Hematopoietic multipotent progenitor cell treated with erythropoietin and hydrocortisone succinate and interleukin-3 and kit ligand, for 8 days (in vitro differentiated cells): ENCODE measurements at places on chromosomes 6 and 20.

- no peak for DNase-seq
Measured at GRCh38 chr20:37774156-37774555, 80.3 kb downstream of the CTNNBL1 start.

GRCh38 chr6:131692031-131692430 lies 9.2 kb downstream of the OR2A4 start:
- no peak for DNase-seq

GRCh38 chr6:146388736-146389364 lies 154.8 kb upstream of the RAB32 start:
- DNase-seq = no peak

DNA sequence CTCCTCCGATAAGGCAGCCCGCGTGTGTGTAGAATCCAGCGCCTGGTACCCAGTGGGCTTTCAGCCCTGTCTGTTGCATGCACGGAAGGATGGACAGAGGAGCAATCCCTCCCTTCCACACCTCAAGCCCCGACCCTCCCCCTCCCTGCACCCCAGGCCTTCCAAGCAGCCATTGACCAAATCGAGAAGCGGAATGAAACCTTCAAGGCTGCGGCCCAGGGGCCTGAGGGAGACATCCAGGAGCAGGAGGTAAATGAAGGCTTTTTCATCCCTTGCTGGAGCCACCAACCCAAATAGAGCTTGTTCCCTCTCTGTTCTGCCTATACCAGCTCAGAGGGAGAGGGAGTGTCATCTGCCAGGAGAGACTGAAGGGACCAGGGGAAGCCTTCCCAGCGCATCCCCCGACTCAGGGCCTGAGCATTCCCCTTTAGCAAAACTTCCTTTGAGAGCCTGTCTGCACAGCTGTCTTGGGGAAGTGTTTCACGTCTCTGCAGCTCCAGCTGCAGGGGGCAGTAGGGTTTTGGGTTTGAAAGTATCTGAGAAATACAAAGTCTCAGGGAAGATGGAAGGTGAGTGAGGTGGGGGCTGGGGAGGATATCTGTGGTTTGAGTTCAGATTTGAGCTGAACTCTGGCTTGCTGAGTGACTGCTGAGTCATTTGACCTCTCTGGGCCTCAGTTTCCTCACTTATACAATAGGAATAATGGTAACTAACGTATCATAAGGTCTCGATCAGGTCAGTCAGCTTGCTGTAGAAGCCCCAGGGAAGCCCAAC lies 16.1 kb downstream of the FGD2 start:
- DNase-seq = peak; percentile 81

GRCh38 chr6:105978974-105979373 lies 107.2 kb upstream of the PRDM1 start:
- DNase-seq = no peak

DNA sequence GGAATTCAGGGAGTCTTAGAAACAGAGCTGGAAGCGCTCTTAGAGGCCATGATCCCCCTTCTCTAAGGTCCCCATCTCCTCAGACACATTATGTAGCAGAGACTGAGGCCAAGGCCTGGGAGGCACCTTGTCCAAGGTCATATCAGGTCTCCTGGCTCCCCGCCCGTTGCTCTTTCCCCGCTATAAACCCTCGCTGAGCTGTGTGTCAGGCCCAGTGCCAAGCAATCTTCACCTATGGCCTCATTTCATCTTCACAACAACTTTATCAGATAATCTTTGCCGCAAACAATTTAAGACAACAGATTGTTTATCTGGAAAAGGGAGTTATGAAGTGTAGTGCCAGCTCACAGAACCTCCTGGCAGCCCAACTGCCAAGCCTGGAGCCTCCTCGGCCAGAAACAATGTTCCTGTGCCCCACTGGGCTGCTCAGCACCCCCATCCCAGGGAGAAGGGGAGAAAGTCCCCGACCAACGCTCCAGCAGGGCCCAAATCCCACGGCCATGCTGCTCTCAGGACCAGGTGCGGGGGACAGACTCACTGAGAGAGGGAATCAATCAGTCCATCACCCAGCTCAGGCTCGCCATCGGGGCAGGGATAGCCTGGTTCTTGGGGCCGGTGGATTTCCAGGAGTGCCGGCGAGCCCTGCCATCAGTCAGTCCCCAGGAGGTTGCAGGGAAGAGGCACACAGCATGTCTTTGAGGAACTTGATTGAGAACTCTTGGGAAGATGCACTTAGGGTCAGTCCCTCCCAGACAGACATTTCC lies 16.9 kb upstream of the FANCE start:
- no peak for DNase-seq

DNA sequence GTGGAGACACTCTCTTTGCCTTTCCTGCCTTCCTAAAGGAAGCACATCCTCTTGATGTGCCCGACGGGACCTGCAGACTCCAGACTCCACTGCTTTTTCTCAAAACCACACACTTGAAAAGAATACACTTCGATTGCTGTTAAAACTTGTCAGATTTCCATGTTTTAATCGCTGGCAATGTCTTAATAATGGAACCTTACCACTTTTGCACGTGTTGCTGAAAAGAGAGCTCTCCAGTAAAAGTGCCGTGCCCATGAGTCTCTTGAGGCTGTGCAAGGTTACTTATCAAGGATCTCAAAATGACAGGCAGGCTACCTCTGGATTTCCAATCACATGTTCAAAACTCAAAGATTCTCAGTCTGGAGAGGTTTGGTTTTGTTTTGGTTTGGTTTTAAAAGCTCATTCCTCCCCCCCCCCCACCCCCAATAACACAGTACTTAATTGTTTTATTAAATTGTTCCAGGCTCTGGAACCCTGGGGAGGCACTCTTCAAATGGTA lies 12.0 kb upstream of the TFAP2A start:
- DNase-seq = no peak

- peak; percentile 4 for DNase-seq
Measured at GRCh38 chr20:13684566-13685222, 46.0 kb upstream of the TASP1 start.

DNA sequence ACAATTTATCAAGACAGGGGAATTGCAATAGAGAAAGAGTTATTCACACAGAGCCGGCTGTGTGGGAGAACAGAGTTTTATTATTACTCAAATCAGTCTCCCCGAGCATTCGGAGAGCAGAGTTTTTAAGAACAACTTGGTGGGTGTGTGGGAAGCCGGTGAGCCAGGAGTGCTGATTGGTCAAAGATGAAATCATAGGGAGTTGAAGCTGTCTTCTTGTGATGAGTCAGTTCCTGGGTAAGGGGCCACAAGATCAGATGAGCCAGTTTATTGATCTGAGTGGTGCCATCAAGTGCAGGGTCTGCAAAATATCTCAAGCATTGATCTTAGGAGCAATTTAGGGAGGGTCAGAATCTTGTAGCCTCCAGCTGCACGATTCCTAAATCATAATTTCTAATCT lies 50.0 kb upstream of the ECI2 start:
- DNase-seq = no peak

- no peak for DNase-seq
Measured at GRCh38 chr6:49626811-49627210, 9.8 kb downstream of the RHAG start.

DNA sequence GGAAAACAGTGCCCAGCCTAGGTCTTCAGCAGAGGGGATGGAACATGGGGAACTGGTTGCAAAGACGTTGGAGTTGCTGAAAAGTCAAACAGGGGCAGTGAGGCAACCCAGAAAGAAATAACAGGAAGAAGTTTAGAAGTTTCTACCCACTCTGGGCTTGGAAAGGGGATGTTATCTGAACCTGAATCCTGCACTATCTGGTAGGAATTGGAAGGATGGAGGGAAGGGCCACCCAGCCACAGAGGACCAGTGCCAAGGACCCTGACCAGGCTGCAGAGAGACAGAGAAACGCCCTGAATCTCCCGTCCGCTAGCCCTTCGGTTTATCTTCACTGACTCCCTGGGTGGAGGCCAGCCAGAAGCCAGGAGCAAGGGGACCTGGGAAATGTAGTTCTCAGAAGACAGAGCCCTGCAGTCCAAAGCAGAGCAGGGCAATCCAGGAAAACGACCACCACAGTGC lies 217.3 kb upstream of the RREB1 start:
- DNase-seq = peak; percentile 89

- DNase-seq = no peak
Measured at GRCh38 chr6:63529498-63529897, 42.8 kb upstream of the LOC128125822 start.

- no peak for DNase-seq
Measured at GRCh38 chr6:71181565-71181964, 107.0 kb upstream of the OGFRL1 start.

GRCh38 chr6:26118999-26119398 lies 31.8 kb downstream of the HFE start:
- DNase-seq = no peak

GRCh38 chr6:113209315-113209714 lies 647.8 kb upstream of the MARCKS start:
- DNase-seq = no peak

DNA sequence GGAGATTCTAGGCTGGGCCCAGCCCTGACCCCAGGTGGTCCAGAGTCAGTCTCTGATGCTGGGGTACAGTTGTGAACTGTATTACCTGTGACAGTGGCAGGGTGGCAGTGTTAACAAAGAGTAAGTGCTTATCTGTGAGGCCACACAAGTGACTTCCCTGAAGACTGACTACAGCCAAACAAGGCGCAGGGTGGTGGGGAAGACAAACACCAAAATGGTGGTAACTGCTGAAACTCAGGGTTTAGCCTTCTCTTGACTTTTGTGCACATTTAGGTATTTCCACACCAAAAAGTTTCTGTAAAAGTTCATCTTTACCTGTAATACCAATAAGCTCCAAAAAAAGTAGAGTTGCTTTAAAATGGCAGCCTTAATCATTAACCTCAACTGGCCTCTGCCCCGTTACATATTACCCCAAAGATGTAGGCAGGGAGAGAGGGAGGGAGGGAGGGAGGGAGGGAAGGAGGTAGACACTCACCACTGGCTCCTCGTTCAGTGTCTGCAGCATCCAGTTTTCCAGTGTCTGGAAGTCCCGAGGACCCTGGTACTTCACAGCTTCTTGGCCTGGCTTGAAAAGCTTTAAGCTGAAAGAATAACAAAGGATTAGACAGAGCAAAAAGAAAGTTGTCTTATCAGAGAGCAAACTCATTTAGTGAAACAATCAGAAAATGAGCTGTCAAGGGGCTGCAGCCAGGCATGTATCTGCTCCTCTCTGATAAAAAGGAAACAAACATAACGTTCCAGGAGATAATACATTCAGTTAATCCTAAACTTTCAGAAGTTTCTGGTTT lies 11.3 kb downstream of the TXNDC5 start:
- peak; percentile 95 for DNase-seq

- no peak for DNase-seq
Measured at GRCh38 chr6:10412461-10413261, 2.2 kb downstream of the TFAP2A start.

DNA sequence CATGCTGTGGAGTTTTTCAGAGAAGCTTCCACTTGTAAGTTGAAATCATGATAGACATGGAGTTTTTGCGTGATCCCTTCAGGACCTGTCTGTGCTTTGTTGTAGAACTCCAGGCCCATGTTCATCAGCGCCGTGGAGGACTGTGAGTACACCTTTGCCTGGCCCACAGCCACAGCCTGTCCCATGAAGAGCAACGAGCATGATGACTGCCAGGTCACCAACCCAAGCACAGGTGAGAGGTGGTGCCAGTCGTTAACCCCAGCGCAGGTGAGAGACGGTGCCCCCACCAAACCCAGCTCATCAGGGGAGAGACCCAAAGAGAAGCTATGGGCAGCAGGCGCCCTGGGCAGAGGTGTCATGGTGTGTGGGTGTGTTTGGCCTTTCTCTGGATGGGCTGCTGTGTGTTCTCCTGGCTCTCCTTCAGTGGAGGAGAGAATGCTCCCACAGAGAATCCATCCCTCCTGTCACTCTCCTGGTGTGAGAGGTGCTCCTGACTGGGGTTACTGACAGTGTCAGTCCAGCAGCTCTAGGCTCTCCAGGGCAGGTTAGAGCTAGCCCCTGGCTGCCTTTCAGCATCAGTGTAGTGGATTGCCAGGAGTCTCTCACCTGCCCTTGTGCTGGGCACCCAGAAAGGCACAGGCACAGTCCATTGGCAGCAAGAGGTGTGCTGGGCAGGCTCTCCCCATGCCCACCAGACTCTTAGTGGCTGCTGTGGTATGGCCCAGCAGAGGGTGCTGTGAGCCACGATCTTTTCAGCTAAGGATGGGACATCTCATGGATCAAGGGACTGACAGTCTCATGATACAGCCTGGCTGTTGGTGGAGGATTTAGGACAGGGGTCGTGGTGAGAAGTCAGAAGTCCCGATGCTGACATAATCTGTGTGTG lies 49.6 kb upstream of the SLC22A1 start:
- peak; percentile 55 for DNase-seq

DNA sequence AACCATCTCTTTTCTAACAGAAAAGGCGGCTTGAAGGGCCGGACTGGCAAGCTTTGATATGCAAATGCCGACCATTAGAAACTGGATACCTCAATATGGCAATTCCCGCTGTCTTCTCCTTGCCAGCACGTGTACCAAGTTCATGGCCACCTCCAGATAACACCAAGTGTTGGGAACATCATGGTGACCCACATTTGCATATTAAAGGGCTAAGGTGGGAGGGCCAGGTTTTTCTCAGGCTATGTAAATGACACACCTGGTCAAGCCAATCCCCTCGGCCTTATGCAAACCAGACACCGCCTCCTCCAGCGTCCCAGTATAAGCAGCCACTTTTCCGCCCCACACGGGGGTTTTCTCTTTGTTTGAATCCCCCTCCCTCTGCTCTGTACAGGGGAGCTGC lies 110.7 kb downstream of the DACT2 start:
- no peak for DNase-seq

- peak; percentile 21 for DNase-seq
Measured at GRCh38 chr6:143039548-143039947, 21.1 kb upstream of the AIG1 start.

DNA sequence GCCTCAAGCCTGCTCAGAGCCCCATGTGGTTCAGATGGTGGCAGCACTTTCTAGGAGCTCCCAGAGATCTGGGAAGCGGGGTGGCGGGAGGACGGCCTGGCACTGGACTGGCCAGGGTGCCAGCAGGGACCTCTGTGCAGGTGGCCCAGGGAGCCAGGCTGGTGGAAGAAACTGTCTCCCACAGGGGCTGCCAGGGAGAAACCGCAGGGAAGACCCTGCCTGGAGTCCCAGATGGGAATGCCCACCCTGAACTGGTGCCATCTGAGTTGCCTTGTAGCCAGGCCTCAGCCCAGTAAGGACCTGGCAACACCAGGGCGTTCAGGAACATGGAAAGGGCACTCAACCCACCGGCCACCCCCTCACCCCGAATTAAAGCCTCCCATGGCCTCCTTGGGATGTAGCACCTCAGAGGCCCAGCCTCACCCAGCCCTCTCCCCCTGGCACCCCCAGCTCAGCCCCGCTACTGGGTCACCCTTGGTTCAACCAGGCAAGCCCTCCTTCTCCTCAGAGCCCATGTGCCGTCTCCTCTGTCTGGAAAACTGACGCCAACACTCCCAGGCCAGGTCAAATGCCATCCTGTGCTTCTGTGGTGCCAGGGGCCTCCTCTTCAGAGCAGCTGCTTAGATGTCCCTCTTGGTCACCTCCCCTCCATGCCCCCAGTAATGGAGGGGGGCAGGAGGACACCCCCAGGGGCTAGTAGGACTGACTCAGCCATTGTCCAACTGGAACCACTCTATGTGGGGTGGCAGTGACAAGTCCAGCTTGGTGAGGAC lies 5.9 kb upstream of the C20orf144 start:
- no peak for DNase-seq
